ENCODE measurements at places on chromosomes 12 and 14.

DNA sequence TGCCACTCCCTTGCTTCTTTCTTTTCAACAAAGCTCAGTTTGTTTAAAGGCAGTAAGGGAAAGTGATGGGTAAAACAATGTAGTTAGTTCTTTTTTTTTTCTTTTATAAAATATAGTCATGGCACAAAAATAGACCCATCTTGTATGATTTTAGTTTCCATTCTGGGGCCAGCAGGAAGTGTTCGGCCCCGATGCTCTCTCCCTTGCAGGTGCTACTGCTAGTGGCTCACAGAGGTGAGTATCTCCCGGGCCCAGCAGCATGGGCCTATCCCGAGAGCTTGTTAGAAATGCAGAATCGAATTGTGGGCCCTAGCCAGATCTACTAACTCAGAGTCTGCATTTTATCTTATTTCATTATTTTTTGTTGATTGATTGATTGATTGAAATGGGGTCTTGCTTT lies 78.7 kb downstream of the SYNE3 start:
- no peak for DNase-seq

GRCh38 chr12:19457561-19457960 lies 18.3 kb downstream of the AEBP2 start:
- no peak for DNase-seq

DNA sequence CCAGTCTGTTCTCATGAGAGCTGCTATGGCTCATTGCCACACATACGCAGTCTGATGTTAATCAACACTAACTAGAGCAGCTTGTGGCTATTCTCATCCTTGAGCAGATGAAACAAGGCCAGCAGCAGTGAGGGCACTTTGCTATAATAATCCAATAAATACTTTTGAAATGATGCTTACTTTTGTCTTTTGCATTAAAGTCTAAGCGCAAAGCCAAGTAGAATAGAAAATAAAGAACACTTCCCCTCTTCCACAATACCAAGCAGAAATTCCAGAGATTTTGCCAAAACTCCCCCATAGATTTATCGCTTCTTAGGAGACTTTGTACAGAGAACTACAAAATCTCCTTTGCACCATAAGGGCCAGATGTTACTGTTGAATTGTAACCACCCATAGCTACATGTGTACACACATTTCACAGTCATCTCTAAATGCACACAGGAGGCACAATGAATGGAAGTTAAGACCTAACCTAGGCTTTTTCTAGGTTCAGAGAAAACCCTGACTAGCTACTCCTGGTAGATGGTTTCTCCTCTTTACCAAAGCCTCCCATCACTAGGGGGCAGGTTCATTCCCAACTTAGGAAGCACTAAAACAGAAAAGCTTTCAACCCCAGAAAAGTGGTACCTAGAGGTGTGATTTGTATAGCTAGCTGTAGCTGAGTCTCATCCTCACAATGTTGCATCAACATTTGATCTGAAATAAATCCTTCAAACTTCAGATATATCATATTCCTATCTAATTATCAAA lies 119.3 kb downstream of the HMGA2 start:
- no peak for DNase-seq

DNA sequence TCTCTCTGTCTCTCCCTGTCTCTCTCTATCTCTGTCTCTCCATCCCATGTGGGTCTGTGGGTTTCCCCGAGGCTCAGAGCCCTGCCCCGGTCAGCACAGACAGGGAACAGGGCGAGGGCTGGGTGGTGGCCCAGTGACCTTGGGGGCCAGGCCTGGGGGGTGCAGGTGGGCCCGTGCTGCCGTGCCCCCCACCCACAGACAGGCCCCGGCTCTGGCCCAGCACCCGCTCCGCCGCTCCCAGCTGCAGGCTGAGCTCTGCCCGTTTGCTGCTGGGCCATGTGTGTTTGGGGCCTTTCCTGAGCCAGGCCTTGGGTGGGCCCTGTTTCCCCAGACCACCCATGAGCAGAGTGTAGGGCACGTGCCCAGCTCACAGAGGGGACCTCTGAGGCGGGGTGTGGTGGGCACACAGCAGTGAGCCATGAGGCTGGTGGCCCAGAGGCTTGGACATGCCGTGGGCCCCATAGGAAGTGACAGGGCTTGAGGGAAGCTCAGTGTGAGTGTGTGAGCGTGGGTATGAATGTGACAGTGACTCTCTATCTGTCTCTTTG lies 51.0 kb downstream of the TMEM121 start:
- DNase-seq, result no peak

DNA sequence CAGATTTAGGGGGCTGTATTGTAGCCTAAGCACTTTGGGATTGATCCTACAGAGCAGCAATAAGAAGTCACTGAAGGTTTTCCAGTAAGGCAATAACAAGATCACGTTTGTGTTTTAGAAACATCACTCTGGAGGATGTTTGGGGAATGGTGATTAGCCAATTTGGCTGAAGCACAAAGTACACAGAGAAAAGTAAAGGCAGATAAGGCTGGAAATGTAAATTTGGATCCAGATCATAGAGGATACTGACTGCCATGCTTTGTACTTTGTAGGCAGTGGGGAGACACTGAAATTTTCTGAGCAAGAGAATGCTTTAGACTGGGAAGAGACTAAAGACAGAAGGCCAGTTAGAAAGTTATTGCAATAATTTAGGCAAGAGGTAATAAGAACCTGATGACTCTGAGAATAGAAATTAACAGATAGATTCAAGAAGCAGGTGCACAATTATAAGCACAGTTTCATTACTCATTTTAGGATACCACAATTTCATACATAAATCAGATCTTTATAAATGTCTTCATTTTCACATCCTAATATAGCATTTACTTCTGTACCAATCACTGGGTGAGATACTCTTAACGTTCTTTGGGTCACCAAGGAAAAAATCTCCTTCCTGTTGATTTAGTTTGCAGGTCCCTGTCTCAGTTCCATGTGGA lies 314.5 kb upstream of the GARIN6 start:
- DNase-seq, result no peak

GRCh38 chr14:20179880-20180279 lies 10.8 kb upstream of the OR11G2 start:
- DNase-seq, result no peak

DNA sequence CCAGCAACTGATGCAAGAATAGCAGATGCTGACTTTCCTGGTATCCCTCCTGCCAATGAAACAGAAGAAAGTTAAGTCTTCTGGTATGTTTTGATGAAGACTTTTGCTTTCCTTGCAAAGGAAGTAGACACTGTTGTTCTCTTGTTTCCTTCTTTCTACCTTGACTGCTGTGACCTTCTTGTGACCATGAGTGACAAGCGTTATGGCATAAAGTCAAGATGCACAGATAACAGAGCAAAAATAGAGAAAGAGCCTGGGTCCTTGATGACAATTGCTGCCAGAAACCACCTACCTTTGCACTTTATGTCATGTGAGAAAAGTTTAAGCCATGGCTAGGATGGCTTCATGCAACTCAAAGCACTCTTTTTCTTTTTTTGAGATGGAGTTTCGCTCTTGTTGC lies 49.2 kb upstream of the LTA4H start:
- DNase-seq, result no peak
